Thyroid gland (tissue), 4 donors: ENCODE measurements at places on chromosomes 6 and 20.

- DNase-seq: no peak
Observed at GRCh38 chr6:75621846-75622245, 20.2 kb downstream of the SENP6 start.

GRCh38 chr6:169583886-169584541 lies 117.8 kb downstream of the WDR27 start:
- no peak for DNase-seq

GRCh38 chr6:29005183-29005885 lies at the start of gene ZNF311:
TSS of gene ZNF311 (minus strand) at chr6:29005315. CDS start at chr6:29003954, 1,361 bp downstream.
- peak; percentile 66 for DNase-seq

DNA sequence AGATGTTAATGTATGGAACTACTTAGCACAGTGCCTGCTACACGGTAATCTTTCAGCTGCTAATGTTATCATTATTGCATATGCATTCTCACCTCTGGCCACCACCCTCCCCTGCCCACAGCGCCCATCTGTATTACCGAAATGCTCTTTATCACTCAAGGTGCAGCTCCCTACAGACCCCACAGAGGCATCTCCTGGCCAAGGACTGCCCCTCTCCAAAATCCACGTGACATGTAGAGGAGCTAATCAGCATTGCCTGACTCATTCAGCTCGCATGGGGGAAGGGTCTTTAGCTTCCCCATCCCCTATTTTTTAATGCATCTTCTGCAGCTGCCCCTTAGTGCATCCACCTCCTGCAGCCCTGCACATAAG lies 41.8 kb downstream of the SLC22A23 start:
- no peak for DNase-seq
